ENCODE measurements at places on chromosomes 5 and 9.
A peak's percentile ranks its signal among the peaks of the same experiment; 100 is the strongest.

DNA sequence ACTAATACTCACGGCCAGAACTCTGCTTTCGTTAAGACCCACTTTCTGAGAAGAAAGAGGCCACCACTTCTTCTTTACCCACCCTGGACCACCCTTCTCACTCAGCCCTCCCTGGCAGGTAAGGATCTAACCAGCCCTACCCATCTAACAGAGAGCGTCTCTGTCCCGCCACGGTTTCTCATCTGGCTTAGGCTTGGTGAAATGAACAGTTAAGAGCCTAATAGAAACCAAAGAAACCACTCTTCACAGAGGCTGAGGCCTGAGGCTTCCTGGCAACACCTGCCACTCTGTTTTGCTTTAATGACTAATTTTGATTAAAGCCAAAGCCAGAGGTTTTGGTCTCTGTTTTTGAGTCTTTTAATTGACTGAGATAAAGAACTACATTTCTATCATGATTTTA lies 354.1 kb upstream of the SLC30A5 start:
- DNase-seq: no peak

GRCh38 chr9:112360047-112360804 lies 19.7 kb upstream of the HSDL2 start:
- no peak for DNase-seq

DNA sequence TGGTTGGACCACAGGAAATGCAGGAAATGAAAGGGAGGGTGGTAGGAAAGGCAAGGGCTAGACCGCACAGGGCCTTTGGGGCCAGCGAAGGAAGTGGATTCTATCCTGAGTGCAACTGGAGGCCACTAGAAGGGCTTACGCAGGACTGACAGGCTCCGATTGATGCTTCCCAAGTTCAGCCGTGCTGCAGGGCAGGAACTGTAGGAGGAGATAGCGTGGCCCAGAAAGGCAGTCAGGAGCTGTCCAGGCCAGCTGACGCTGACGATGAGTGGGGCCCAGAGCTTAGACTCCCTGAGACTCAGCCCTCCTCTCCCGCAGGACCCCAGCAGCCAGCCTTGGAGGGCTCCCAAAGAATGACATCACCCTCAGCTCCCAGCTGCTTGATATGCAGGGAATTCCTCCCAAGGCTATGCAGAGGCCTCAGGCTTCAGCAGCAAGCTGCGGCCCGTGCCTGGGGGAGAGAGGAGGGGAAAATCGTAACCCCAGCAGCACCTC lies 48.8 kb downstream of the KCNIP1 start:
- no peak for DNase-seq

DNA sequence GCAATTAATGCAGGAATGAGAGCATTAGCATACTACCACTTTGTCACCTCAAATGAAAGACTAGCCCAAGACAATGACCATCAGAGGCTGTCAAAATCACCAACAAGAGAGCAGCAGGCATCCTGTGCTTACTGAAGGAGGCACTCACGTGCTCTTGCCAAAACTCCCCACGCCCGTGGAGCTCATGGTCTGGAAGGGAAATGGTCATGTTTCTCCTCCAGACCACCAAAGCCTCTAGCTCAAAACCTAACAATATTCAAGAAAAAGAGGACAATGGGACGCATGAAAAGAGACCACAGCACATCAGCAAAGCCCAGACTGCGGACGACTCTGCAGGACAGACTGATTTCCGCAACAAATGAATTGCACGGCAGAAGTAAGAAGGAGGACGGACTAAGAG lies 12.8 kb downstream of the AKNA start:
- no peak for DNase-seq

GRCh38 chr5:55160493-55161209 lies 680 bp downstream of the GPX8 start:
- peak; percentile 39 for DNase-seq

DNA sequence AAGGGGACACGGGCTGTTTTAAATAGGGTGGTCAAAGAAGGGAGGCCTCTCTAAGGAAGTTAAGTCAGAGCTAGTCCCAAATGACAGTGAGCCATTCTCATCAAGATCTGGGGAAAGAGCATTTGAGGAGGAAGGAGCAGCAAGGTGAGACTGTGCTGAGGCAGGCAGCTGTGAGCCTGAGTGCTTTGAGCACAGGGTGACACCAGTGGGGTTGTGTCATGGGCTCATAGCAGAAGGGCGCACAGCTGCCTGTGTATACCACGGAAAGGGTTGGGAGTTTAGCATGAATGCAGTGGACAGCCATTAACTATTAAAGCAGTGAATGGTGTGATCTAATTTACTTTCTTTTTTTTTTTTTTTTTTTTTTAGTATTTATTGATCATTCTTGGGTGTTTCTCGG lies 19.2 kb downstream of the DMRT1 start:
- DNase-seq: no peak

GRCh38 chr5:65423623-65424022 lies 58.1 kb downstream of the ADAMTS6 start:
- DNase-seq: no peak

GRCh38 chr9:18456624-18457237 lies 17.2 kb upstream of the ADAMTSL1 start:
- no peak for DNase-seq

DNA sequence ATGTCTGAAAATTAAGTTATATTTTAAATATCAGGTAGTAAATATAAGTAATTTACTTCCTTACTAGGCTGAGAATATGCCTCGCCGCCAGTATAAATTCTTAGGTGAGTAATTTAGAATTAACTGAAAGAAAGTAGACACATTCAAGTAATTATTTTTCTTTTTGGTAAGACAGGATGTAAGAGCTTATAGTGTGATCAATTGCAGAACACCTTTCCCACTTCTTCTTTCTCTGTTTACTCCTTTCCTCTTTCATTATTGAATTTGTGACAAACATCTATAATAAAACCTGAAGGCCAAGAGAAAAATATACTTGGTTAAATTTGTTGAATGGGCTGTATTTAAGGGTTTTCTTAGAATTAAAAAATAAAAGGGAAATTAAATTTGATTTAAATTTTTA lies 195.1 kb upstream of the CDKN2B start:
- DNase-seq: no peak

GRCh38 chr9:109730228-109730627 lies 49.8 kb upstream of the PALM2AKAP2 start:
- no peak for DNase-seq

DNA sequence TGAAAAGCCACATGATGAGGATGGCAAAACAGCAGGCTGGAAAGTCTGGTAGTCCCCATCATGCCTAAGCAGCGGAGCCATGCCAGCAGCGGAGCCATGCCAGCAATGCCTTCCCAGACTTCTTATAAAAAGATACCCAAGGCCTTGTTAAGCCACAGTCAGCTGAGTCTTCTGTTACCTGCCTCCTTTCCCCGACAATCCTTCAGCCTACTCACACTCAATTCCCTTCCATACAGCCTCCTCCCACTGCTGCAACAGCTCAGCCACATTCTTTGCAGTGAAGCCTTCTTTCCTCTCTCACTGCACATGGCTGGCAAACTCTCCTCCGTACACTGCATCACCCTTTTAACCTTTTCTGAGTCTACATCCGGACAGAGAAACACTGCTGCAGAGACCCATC lies 114.9 kb downstream of the AUH start:
- DNase-seq: no peak

DNA sequence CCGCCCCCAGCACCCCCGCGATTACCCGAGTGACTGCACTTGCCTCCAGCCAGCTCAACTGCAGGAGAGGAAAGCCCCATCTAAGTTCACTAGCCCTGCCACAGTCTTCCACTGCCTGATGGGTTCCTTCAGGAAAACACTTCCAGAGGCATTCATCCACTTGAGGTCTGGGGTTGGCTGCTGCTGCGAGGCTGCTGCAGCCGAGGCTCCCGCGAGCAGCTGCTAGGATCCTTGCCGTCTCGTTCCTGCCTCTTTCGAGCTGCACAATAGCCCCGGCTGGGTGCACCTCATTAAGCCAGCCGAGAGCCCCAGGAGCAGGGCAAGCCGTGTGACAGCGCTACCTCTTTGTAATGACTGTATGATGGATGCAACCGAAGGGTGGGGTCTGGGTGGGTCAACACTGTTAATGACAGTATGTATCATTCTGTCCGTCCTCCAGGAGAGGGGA lies 24.2 kb upstream of the ELAVL2 start:
- peak; percentile 20 for DNase-seq

DNA sequence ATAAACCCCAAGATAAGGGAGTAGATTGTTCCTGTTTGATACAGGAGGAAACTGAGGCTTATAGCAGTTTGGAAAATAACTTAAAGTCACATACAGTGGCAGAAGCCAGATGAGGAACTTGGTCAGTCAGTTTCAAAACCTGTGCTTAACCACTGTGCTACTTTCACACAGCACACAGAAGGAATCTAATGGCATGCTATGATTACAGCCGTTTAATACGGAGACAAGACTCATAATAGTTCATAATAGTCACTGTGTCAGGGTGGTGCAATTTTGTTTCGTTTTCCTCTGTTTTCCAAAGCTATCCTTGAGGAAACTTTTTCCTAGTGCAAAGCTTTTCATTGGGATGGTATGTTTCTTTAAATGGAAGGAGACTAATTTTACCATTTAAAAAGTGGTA lies 112.3 kb downstream of the GCNT1 start:
- DNase-seq: no peak

DNA sequence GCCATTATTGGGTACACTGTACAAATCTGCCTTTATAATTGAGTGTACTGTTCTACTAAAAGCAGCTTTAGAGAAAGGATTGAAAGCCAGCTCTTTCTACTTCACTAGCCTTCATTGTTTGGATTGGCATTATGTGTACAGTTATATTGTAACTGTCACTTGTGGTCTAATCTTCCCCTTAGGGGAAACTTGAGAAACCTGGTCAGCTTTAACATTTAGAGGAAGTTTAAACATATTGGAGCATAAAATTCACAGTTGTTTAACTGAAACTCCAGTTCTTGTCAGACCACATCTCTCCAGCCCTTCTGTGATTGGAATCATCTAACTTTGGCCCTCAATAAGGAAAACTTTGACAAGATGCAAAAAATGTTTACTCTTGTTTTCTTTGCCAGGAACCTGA lies 24.6 kb downstream of the PIK3R1 start:
- no peak for DNase-seq

DNA sequence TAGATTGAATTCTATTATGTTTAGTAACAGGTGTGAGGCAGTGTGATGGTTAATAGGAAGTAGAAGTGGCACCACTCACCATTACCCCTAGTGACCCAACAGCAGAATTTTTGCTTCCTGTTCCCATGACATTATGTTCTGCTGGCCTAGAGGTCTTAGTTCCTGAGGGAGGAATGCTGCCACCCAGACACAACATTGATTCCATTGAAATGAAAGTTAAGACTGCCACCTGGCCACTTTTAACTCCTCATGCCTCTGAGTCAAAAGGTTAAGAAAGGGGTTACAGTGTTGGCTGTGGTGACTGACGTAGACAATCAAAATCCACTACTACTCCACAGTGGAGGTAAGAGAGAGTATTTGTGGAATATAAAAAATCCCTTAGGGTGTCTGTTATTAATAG lies 218.9 kb upstream of the NMUR2 start:
- DNase-seq: no peak

DNA sequence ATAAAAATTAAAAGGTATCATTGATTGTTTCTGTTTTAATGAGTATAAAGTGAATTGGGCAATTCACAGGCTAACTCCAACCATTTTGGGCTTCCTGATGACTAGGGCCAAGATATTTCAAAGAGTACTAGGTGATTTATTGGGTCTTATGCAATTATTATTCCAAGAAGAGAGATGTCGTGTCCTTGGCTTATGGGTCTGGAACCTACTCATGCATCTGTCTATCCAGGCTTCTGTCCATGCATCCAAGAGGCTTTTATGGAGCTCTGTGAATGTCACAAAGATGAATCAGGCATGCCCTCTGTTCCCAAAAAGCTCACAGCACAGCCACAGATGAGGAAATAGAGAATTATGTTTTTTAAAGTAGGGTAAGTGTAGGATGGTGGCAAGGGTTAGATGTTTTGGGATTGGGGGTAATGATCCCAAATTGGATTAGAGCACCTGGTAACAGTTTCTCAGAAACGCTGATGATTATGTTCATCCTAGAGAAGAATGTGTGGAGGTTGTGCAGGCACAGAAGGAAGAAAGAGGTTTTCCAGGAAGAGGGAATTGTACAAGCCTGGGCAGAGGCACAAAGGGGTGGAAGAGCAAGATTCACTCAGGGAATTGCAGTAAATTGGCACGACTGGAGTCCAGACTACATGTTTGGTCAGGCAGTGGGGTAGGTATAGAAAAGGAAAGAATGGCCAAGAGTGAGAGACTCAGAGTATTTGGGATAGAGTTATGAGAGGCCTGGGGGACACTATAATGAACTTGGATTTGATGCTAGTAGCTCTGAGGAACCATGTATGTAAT lies 83.0 kb upstream of the TNC start:
- no peak for DNase-seq

DNA sequence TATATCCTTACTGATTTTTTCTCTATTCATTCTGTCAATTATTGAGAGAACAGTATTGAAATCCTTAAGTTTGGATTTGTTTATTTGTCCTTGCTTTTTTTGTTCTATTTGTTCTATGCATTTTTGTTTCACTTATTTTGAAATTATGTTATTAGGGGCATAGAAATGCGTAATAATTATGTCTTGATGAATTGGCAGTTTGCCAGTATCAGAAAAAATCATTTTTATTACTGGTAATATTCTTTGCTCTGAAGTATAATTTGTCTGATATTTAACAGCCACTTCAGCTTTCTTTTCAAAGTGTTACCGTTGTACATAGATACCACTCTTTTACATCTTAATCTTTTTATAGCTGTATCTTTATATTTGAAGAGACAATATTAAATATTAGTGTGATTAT lies 2090.9 kb upstream of the WWC1 start:
- no peak for DNase-seq

DNA sequence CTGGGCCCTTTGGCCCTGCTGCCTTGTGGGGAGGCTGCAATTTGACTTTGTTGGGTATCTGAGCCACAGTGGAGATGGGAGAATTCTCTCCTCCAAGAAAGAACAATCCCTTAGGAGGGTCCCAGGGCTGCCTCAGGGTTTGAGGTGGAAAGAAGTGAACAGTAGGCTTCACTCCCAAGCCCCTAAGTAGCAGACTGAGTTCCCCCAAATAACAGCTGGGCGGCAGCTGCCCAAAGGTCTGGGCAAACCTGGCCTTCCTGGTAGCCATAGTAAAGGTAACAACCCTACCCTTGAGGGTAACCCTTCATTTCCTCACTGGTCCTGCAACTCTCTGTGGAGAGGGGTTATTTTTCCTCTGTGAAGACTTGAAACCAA lies 746 bp downstream of the RGS3 start:
- no peak for DNase-seq

GRCh38 chr9:91589101-91589553 lies 165.5 kb upstream of the NFIL3 start:
- DNase-seq: no peak

DNA sequence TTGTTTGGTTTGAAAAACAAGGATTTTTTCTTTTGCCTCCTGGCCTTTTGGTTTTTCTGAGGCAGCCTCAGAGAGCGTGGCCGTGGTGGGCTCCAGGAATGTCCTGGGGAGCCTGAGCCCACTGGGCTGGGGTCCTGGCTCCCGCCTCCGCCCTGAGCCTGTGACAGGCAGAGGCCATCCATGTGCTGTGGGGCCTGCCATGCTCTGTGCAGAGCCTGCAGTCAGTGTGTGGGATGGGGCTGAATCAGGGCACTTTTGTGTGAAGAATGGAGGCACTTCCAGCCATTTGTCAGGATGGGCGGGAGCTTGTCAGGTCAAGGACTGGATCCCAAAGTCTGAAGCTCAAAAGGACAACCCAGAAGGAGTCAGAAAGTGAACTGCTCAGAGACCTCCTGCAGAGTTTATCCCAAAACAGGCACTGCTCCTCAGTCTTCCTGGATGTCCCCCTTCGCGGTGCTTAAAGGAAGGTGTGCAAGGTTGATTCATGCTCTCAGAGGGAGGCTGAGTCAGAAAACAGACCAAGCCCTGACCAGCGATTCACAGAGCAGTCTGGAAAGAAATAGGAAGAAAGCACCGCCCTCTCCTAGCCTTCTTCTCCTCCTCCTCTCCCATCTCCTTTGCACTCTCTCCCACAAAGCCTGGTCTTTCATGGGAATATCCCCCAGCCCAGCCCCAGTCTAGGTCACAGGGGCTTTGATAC lies 53.2 kb downstream of the MVB12B start:
- no peak for DNase-seq

Measured in NCI-H446 treated with DMSO at 0.1 percent for 48 hours (cell line).